ENCODE measurements at places on chromosomes 3 and 15. TPM values are rescaled to one million over a fixed set of nuclear protein-coding genes. Genes with fewer than 3 reads are reported as not detected.

Gene CAND2
- total RNA-seq, result 2.7 TPM

GRCh38 chr3:5275529-5275928 is 88.0 kb downstream of the EDEM1 start:
- H3K27ac ChIP-seq, result no peak overlapping the region
- no peaks in the 10 kb centered on the region for H3K36me3 ChIP-seq

DNA sequence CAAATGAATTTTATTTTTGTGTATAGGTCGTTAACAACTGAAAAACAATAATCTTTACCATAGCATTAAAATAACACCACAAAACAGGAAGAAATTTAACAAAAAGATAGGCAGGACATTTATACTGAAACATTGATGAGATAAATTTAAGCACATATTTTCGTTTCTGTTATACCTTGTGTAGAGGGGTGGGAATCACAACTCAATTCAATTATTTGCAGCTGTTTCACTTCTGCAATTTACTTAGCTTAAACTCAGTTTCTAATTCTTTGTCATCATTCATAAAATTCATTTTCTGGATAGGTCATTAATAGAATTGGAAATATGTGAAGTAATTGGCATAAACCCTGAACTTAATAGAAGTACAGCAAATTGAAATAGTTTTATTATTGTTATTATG is 42.3 kb downstream of the TP63 start:
- no peak overlapping the region for H3K4me3 ChIP-seq
- H3K27ac ChIP-seq, result no peak overlapping the region
- H3K27me3 ChIP-seq, result peaks cover 3% of the 10 kb centered on the region

DNA sequence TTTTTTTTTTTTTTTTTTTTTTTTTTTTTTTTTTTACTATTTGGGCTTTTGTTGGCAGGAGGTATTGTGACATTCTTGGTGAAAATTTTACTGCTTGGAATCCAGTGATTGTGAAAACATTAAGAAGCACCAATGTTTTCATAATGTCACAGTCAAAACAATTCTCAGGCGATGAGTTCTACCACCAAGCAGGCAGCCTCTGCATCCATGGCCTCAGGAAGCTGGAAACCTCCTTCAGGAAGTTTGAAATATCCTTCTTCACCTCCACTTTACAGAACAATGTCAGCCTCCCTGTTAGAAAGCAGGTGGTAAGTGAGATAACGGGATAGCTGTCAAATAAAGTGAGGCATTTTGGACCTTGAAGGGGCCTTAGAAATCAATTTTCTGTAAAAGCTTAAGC is 98.3 kb downstream of the MEX3B start:
- H3K27me3 ChIP-seq, result peaks cover 2% of the 10 kb centered on the region
- H3K4me1 ChIP-seq, result no peaks in the 10 kb centered on the region
- no peak for DNase-seq
- no peak overlapping the region for H3K27ac ChIP-seq

Gene SLC25A20
- total RNA-seq, result 16.2 TPM

Gene C3orf62
- total RNA-seq, result 1.7 TPM

- H3K27ac ChIP-seq, result no peak overlapping the region
- H3K36me3 ChIP-seq, result no peaks in the 10 kb centered on the region
- no peak overlapping the region for H3K4me3 ChIP-seq
- no peaks in the 10 kb centered on the region for H3K4me1 ChIP-seq
- H3K27me3 ChIP-seq, result peaks cover 14% of the 10 kb centered on the region
- no peak for DNase-seq
Observed at GRCh38 chr3:157566596-157566995, 63.4 kb upstream of the VEPH1 start.

GRCh38 chr3:141405591-141405990 is 37.3 kb downstream of the ZBTB38 start:
- peaks cover 51% of the 10 kb centered on the region for H3K4me1 ChIP-seq
- no peak overlapping the region for H3K4me3 ChIP-seq
- peak overlapping the region; percentile 7 for H3K27ac ChIP-seq
- peaks cover 4% of the 10 kb centered on the region for H3K36me3 ChIP-seq
- no peaks in the 10 kb centered on the region for H3K27me3 ChIP-seq

Gene PLSCR5
- not detected for total RNA-seq

DNA sequence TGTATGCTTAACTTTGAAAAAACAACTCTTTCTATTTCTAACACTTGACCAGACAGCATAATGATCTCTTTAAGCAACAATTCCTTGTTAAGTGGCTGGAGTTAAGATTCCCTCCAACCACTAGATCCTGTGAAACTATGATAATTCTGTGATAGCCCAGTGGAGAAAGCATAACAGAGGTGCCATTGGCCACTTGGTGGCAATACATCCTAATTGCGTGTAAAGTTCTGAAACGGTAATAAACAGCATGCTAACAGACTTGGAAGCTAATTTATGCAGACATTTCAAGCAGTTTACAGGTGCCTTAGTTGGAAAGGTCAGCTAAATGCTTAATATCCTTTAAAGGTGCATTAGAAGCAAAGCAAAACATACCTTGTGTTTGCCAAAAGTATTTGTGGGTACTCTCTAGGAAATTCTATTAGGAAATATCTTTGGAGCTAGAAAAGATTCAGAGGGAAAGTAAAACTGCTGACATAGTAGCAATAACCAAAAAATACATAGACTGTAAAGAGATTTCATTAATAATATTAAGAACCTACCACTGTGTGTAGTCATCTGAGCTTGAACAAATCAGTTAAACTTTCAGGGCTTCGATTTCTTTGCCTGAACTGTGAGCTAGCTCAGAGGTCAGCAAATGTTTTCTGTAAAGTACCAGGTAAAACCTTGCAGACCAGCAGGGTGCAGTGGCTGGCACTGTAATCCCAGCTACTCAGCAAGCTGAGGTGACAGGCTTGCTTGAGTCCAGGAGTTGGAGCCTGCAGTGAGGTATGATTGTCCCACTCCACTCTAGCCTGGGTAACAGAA is 19.0 kb upstream of the CSTA start:
- no peak overlapping the region for H3K27ac ChIP-seq
- H3K36me3 ChIP-seq, result no peaks in the 10 kb centered on the region

DNA sequence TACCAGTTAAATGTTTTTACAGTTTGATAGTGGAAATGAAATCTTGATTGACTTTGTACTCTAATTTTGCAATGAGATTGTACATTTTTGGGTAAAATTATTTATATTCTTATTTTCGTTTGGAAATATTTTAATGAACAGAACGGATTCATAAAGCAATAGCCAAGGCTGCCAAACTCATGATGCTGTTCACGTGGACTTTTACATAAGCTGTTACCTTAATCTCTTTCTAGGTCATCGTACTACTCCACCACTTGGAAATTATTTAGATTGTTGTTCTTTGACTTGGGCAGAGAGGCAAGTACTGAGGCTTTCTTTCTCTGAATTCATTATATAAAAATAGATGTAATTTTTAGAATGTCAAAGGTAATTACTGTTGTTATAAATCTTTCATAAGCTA is 16.2 kb downstream of the SYNPR start:
- H3K27ac ChIP-seq, result no peak overlapping the region
- H3K27me3 ChIP-seq, result peaks cover 4% of the 10 kb centered on the region
- no peak for DNase-seq

GRCh38 chr15:62135532-62136134 is 29.5 kb downstream of the C2CD4B start:
- no peaks in the 10 kb centered on the region for H3K27me3 ChIP-seq
- DNase-seq, result no peak
- no peak overlapping the region for H3K27ac ChIP-seq
- no peaks in the 10 kb centered on the region for H3K36me3 ChIP-seq

Gene CLDN16
- not detected for total RNA-seq

Gene LINGO1
- not detected for total RNA-seq

Gene STARD9
- total RNA-seq, result 2.5 TPM

GRCh38 chr3:43966126-43966525 is 275.4 kb downstream of the ABHD5 start:
- no peak for DNase-seq
- H3K36me3 ChIP-seq, result no peaks in the 10 kb centered on the region
- no peak overlapping the region for H3K4me3 ChIP-seq
- no peak overlapping the region for H3K27ac ChIP-seq
- H3K27me3 ChIP-seq, result peaks cover 18% of the 10 kb centered on the region

GRCh38 chr3:187944390-187945179 is 199.3 kb upstream of the BCL6 start:
- H3K36me3 ChIP-seq, result no peaks in the 10 kb centered on the region
- H3K4me3 ChIP-seq, result no peak overlapping the region
- no peak overlapping the region for H3K27ac ChIP-seq
- no peaks in the 10 kb centered on the region for H3K4me1 ChIP-seq

GRCh38 chr3:42476225-42477125 is 26.0 kb upstream of the VIPR1 start:
- no peak overlapping the region for H3K4me3 ChIP-seq
- H3K36me3 ChIP-seq, result peaks cover 2% of the 10 kb centered on the region
- H3K27me3 ChIP-seq, result peaks cover 5% of the 10 kb centered on the region
- H3K27ac ChIP-seq, result no peak overlapping the region

GRCh38 chr3:149792452-149793270 is at the start of gene ANKUB1:
Gene ANKUB1, minus strand, starts transcription at chr3:149792554. Its CDS starts 188 bp downstream, at chr3:149792366.
- H3K27ac ChIP-seq, result no peak within 1 kb of the TSS
- no peak for DNase-seq
- H3K4me1 ChIP-seq, result no peaks in the 10 kb centered on the region
- no peaks in the 10 kb centered on the region for H3K36me3 ChIP-seq

Gene IREB2
- 51.7 TPM for total RNA-seq

Gene LRRC34
- total RNA-seq, result 3.8 TPM

DNA sequence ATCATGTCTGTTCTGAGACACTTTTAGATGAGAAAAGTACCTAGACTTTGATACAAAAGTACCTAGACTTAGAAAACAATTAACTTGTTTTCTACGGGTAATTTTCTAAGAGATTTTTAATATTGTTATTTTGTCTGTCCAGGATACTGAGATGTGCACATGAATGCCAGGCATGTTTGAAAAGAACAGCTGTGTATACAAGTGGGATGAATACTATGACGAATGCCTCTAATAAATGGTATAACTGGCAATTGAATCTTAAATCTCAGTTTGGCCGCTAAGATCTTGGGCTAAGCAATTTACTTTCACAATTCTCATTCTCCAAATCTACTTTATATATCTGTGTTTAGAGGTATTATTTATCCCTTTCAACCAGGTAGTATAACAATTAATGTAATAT is 207.4 kb downstream of the CBLB start:
- H3K36me3 ChIP-seq, result peaks cover 35% of the 10 kb centered on the region
- H3K4me3 ChIP-seq, result no peak overlapping the region
- H3K27ac ChIP-seq, result no peak overlapping the region
- H3K4me1 ChIP-seq, result no peaks in the 10 kb centered on the region
- no peak for DNase-seq
- H3K27me3 ChIP-seq, result no peaks in the 10 kb centered on the region

DNA sequence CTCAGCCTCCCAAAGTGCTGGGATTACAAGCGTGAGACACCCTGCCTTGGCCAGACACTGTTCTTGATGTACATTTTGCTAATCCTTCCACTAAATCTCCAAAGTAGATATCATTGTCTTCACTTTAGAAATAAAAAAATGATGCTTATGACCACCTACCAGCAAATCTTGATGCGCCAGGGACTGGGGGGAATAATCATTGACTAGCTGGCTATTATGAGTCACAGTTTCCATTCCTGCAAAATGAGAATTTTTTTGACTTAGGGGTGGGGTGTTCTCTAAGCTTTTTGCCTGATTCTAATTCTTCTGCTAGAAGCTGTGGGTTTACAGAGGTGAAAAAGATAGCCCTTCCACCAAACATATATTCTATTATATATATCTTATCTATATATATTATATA is 17.1 kb upstream of the RFC4 start:
- peaks cover 7% of the 10 kb centered on the region for H3K36me3 ChIP-seq
- no peak for DNase-seq
- peaks cover 14% of the 10 kb centered on the region for H3K27me3 ChIP-seq
- peaks cover 29% of the 10 kb centered on the region for H3K4me1 ChIP-seq

Gene SPINK8
- not detected for total RNA-seq

Gene SUSD5
- not detected for total RNA-seq

Gene ADPGK
- 43.6 TPM for total RNA-seq

- DNase-seq, result no peak
- H3K36me3 ChIP-seq, result no peaks in the 10 kb centered on the region
- no peak overlapping the region for H3K27ac ChIP-seq
- H3K4me1 ChIP-seq, result peaks cover 3% of the 10 kb centered on the region
Observed at GRCh38 chr3:152830245-152830644, 4.7 kb upstream of the P2RY1 start.

- H3K27ac ChIP-seq, result no peak overlapping the region
- no peaks in the 10 kb centered on the region for H3K27me3 ChIP-seq
- no peak for DNase-seq
- H3K4me1 ChIP-seq, result peaks cover 23% of the 10 kb centered on the region
- no peak overlapping the region for H3K4me3 ChIP-seq
Observed at GRCh38 chr3:151166161-151166560, 36.9 kb downstream of the GPR171 start.

Gene PAQR9
- not detected for total RNA-seq

DNA sequence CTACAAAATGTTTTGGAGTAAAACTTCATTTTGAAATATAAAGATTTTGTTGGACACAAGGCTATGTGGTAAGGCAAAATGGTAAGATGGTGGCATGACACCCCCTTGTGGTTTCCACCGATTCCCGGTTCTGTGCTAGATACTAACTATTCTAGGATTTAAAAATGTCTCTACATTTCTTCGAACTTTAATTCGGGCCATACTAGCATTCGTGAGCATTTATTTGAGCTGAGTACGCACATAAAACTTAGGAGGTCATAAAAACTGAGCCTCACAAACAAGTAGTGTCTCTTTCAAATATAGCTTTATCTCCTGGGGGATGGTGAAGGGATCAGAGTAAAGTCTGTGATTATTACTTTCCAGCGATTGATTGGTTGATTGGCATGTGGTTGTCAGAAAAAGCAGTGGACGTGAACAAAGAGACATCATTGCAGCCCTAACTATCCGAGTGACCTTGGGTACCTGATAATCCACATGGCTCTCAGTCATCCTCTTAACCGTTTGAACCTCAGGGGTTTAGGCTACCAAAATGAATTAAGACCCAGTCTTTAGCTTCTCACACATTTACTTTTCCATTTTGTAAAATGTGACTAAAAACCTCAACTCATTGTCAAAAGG is 1.1 kb upstream of the ZNF639 start:
- peak overlapping the region; percentile 28 for H3K27ac ChIP-seq
- H3K4me1 ChIP-seq, result peaks cover 22% of the 10 kb centered on the region
- peak; percentile 67 for DNase-seq
- H3K27me3 ChIP-seq, result no peaks in the 10 kb centered on the region

Gene PEX5L
- not detected for total RNA-seq

GRCh38 chr15:76866008-76866407 is 39.1 kb downstream of the SCAPER start:
- no peak overlapping the region for H3K4me3 ChIP-seq
- DNase-seq, result peak; percentile 10
- no peak overlapping the region for H3K27ac ChIP-seq
- H3K4me1 ChIP-seq, result peaks cover 46% of the 10 kb centered on the region
- H3K36me3 ChIP-seq, result peaks cover 7% of the 10 kb centered on the region

DNA sequence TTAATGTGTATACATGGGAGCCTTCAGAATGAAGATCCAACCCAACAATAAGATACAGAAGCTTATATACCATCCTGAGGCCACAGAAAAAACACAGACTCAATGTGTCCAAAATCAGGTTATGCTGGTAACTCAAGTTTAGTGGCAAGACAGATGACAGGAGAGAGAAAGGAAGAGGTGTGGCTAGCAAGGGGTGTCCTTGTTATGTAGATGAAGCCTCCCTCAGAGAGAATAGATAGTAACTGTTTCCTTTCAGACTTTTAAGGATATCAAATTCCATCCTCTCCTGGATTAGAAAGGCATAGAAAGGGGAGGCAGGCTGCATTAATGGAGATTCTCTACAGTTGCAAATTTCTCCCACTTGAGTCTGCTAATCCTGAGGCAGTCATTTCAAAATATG is 447.4 kb downstream of the GABRB3 start:
- peaks cover 3% of the 10 kb centered on the region for H3K27me3 ChIP-seq
- no peak overlapping the region for H3K4me3 ChIP-seq
- H3K27ac ChIP-seq, result no peak overlapping the region
- DNase-seq, result no peak
- H3K36me3 ChIP-seq, result no peaks in the 10 kb centered on the region

Data from activated naive CD4-positive, alpha-beta T cell treated with anti-CD3 and anti-CD28 coated beads for 36 hours (primary cell).